ENCODE measurements at places on chromosomes 5 and 9.

DNA sequence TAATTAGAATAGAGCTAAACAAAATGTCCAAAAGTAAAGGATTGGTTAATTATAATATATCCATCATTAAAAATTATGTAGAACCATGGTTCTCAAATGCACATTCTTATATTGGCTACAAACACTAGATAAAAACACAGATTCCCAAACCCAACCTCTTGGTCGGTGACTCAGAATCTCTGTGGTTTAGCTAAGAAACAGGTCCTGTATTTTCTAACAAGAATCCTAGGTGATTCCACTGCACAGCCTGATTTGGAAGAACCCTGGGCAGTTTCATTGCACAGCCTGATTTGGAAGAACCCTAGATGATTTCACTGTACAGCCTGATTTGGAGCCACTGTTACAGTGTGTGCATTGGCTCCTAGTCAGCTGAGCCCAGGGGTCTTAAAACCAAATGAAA, 67.9 kb downstream of the KIAA1958 start:
- DNase-seq: peak; percentile 12

DNA sequence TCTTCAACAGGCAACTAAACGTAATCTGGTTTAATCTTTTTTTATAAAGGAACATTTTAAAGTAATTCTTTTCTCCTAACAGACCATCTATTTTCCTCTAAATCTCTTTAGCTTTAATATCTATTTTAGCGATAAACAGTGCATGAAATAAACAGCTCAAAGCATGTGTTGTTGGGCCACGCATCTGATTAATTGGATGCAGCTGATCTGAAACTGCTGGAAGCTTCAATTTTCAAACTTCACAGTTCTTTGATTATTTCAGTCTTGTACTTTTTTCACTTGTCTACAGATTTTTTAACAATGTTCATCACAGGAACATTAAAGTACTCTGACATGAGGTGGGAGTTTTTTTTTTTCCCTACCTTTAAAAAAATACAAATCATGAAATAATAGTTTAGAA, 443.6 kb downstream of the HCN1 start:
- no peak for DNase-seq

DNA sequence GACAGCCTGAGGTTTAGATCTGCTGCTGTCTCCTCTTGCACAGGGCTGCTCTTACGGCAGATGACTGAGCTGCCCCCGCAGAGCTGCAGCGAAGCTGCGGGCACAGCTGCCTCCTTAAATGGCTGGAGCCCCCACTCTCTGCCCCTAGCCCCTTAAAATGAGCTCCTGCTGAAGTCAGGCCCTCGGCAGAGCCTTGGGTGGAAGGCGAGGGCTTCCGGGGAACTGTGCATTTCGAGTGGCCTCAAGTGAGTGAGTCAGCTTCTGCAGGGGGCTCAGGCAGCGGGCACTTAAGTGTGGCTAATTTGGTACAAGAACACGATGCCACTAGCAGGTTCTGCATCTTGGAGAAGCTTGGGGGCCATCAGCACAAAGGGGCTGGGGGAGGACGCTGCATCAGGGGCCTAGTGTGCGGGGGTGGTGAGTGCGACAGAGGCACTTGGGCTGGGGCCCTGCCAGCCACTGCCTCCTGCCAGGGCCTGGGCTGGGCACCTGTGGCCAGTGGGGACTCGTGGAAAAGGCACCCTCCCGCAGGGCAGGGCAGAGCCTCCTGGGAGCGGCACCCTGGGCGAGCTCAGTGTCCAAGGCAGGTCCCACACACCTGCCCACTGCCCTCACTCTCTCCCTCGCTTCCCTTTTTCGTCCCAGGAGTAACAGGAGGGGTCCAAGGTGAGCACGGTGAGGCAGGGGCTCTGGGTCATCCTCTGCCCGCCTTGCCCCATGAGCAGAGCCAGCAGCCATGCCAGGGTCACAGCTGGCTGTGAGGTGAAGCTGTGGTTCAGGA, 28.8 kb upstream of the RNU6ATAC start:
- no peak for DNase-seq

GRCh38 chr5:154088801-154089200, 50.0 kb downstream of the MFAP3 start:
- no peak for DNase-seq

DNA sequence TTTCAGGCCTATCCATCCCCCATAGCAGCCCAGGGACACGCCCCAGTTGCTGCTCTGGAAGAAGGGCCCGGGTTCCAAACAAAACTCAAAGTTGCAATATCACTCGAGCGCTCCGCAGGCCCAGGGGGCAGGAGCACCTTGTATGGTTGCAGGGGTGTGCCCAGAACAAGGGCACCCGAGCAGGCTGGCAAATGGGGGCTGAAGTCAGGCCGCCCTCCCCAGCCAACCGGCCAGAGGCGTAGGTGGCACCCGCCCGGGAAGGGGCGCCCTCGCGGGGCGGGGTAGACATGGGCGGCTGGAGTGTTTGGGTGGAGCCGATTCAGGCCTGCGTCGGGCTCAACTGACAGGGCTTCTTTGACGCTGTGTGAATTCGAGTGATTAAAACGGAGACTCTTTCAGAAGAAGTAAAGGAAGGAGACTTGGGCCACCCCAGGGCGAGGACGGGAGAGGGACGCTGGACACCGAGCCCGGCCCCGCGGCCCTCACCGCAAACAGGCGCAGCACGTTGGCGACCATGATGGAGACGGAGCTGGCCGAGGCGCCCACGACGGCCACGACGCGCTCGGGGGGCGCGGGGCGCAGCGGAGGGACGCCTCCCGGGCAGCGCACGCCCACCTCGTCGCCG, 1.1 kb downstream of the GRM6 start:
- DNase-seq: no peak

- DNase-seq: no peak
Measured at GRCh38 chr9:98002808-98003207, 19.7 kb downstream of the ANP32B start.

DNA sequence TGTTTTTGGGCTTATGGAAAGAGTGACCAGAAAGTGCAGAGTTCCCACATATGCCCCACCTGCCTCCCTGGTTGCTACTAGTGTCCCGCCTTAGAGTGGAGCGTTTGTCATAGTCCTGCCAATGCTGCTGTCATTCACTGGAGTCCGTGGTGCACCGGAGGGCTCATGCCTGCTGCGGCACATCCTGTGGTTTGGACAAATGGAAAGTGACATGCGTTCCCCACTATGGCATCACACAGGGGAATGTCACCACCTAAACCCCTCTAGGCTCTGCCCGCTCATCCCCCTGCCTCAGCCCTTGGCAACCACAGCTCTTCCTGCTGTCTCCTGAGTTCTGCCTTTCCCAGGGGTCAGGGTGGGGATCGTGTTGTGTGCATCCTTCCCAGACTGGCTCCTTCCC, 29.2 kb downstream of the IRX4 start:
- DNase-seq: no peak
